ENCODE measurements at places on chromosomes 6 and 20.

- no peak for DNase-seq
Measured at GRCh38 chr6:47650553-47651432, 47.6 kb upstream of the ADGRF4 start.

- peak; percentile 28 for DNase-seq
Measured at GRCh38 chr6:109526905-109527628, 44.0 kb upstream of the ZBTB24 start.

DNA sequence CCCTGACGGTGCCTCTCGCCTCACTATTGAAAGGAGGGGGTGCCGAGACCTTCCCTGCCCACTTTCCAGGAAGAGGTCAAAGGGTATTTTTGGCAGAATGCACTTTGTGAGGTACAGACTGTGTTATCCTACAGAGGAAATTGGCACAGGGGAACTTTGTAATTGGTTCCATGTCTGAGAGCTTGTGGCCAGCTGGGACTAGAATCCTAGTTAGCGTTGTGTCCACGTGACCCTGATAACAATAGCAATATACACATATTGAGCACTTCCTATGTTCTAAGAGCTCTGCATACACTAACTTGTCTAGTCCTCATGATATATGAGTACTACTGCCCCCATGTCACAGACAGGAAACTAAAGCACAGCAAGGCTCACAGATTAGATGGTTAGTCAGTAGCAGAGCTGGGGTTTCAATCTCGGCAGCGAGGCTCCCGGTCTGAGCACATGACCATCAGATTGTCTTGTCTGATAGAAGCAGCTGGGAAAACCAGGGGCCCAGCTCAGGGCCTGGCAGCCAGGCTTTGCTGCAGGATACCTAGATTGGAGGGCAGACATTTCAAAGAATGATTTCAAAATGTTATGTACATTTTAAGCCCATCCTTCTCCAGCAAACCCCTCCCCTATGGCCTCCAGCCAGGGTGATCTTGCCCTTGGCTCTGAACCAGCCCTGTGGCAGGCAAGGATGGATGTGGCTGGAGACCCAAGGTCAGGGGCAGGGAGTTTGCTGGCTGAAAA lies 1.4 kb downstream of the MAPK13 start:
- no peak for DNase-seq

GRCh38 chr6:22036275-22036674 lies 260.6 kb downstream of the PRL start:
- no peak for DNase-seq

GRCh38 chr6:130033949-130034348 lies 15.6 kb downstream of the L3MBTL3 start:
- DNase-seq: no peak

Data from NCI-H2107 (cell line).